ENCODE measurements at places on chromosomes 16 and 17. TPM values are rescaled to one million over a fixed set of nuclear protein-coding genes. Genes with fewer than 3 reads are reported as not detected.

Gene PRSS36
- total RNA-seq, result not detected

Gene ITGA3
- 81.4 TPM for total RNA-seq

Gene CMTM2
- not detected for total RNA-seq

Gene P2RX1
- not detected for total RNA-seq

Gene ARHGAP23
- 47.0 TPM for total RNA-seq

Gene FBXL16
- not detected for total RNA-seq

Gene OR3A3
- not detected for total RNA-seq

All from osteoblast (primary cell).